ENCODE measurements at places on chromosomes 7 and 10.

DNA sequence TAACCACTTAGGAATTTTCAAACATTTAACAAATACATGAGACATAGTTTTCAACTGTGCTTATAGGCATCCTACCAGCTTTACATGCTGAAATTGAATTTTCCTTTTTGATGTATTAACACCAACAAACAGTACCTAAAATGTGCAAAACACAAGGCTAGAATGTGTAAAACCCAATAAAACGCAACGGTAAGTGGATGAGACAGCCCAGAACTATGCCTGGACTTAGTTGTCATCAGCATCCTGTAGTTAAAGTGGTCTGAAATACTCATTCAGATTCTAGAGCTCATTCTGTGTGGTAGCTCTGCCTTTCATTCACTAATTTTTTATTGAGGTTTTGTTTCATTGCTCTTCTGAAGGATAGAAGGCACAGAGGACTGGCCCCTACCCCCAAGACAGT, 137.1 kb downstream of the BMPER start:
- DNase-seq, result no peak

- DNase-seq, result no peak
Measured at GRCh38 chr10:114908896-114909295, 29.1 kb upstream of the TRUB1 start.

- DNase-seq, result no peak
Measured at GRCh38 chr10:124748953-124749645, 4.9 kb upstream of the FAM53B start.

GRCh38 chr10:123348691-123349572, 194.7 kb downstream of the BUB3 start:
- no peak for DNase-seq

DNA sequence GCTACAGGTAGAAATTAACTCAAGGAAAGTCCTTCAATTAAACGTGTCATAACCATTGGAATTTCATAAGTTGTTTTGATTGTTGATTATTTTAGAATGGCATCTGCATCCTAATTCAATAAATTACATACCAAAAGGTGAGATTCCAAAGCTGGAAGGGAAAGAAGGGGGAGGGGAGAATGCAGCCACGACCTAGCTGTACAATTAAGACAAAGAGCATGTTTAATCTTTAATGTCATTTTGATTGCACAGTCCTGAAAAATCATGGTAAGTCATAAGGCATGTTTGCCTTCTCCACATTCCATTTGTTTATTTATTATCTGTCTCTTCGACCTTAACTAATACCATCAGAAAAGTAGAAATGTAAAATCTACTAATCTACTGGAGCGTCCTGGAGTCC, 358.1 kb downstream of the FRMD4A start:
- DNase-seq, result no peak

DNA sequence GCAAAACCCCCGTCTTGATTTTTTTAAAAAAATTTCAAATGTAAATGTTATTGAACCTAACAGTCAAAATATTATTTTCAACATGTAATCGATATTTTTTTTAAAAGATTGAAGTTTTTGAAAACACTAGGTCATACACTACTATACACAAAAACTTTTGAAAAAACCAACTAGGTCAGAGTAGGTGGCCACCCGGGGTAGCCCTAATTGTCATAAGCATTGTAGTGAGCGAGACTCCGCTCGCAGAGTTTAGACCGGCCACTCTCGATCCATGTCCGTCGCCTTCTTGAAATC, 417 bp downstream of the RFC2 start:
- DNase-seq, result no peak

DNA sequence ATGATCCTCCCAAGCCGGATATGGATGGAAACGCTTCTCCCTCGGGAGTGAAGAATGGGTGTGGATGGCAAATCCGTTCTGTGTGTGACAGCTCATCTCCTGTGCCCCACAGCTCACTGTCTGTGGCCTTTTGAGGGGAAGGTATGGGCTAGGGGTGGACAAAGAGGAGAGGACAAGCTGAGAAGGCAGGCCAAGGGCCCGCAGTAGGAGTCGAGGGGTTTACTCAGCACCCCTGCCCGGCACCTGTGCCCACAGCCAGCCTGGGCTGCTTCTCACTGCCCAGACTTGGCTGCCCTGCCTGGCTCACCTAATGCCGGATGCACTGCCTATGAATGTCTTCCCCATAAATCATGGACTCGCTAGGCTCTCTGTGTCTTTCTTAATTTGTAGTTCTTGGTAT, 503.8 kb downstream of the TCERG1L start:
- DNase-seq, result no peak

DNA sequence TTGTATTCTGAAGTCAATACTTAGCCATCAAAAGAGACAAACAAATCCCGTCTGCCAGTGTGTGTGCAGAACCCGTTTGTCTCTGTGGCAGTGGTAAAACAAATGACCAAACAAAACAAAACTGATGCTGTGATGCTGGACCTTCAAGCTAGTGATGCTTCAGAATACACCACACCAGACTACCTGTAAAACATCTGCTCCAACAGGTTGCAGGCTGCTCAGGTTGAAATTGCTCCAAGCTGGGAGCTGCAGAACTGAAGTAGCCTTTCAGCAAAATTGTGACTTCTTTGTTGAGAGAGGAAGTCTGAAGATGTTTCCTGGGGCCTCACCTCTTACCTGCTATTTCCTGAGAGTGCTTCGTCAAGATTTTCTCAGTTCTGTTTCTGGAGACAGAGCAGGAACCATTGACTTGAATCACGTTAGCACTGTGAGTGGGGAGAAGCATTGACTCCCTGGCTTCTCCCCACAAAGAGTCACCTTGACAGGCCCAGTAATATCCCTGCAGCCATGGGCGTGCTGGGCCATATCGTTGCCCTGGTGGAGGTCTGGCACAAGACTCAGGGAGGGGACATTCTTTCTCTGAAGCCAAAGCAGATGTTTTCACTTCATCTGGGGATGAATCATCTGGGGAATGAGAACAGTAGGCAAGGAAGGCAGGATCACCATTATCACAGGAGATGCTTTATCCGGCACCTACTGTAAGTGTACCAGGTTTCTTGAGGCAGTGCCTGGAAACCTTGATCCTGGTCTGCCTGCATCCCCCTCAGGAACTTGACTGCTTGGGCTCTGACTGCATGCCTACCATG, 80.2 kb downstream of the RBM20 start:
- no peak for DNase-seq

- no peak for DNase-seq
Measured at GRCh38 chr7:142380069-142380468, 122.2 kb upstream of the PRSS58 start.

- DNase-seq, result no peak
Measured at GRCh38 chr7:77479536-77480088, 57.5 kb upstream of the PTPN12 start.

GRCh38 chr7:2736411-2736914, 48.5 kb downstream of the AMZ1 start:
- no peak for DNase-seq

GRCh38 chr10:67790534-67791408, 47.2 kb downstream of the DNAJC12 start:
- DNase-seq, result peak; percentile 45

GRCh38 chr7:8515640-8516185, 82.3 kb downstream of the NXPH1 start:
- DNase-seq, result no peak

DNA sequence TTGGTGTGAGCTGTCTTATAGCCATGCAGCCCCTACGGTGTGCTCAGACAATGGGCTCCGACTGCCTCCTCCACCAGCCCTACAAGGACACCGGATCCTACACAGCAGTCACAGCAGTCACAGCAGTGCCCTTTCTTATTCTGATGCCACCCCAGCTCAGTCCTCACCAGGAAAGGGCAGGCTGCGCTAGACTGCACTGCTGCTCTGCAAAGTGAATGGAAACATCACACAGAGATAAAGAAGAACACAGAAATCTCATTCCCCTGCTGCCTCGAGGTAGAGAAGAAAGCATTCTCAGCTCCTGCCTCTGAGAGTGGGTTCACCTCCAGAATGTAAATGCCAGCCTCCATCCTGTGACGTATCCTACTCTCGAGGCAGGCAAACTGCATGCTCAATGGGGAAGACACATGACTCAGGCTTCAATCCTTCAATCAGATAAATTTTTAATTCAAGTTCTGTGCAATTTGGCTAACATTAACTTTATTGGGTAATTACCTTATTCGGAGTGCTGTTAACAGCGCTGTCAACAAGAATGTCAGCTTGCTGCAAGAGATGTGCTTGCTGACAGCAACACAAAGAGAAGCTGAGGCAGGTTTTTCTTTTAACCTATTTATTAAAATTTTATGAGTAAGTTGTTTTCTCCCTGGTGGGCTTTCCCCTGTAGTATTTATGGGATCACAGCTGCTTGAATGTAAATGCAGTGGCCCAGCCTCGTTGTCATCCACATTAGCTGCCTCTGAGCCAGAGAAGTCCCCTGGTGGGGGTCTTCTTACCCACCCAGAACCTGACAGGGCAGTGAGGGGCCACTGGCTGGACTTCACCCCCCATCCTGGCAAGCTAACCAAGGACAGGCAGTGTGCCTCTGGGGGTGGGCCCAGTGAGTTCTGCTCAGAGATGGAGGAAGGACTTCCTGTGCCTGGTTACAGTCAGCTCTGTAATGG, 241.3 kb upstream of the KMT2E start:
- DNase-seq, result no peak

DNA sequence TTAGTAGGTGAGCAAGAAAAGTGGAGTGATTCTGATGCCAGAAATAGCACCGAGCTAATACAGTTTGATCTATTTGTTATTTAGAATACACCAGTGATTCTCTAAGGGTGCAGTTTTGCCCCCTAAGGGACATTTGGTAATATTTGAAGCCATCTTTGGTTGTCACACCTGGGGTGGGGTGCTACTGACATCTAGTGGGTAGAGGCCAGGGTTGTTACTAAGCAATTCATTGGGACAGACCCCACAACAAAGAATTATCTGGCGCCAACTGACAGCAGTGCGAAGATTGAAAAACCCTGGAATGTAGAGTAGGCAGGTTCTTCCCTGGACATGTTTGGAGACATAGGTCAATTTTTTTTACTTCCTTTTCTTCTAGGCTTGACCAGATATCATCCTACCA, 14.6 kb downstream of the PALS2 start:
- peak; percentile 68 for DNase-seq

DNA sequence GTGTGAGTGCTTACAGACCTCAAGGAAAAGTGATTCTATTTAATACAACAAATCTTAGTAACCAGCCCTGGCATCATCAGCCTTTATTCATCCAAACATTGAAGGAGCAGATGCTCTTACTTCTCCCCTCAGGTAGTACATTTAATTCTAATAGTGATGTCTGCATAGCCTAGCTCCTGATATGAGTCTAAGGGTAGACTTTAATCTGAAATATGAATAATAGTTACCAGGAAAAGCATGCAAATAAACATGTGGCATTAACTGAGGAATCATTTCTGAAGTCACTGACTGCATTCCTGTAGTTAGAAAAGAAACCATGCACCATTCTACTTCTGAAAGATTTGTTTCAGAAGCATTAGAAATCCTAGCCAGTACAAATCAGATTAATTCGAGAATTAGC, 25.7 kb upstream of the LMBR1 start:
- DNase-seq, result no peak

DNA sequence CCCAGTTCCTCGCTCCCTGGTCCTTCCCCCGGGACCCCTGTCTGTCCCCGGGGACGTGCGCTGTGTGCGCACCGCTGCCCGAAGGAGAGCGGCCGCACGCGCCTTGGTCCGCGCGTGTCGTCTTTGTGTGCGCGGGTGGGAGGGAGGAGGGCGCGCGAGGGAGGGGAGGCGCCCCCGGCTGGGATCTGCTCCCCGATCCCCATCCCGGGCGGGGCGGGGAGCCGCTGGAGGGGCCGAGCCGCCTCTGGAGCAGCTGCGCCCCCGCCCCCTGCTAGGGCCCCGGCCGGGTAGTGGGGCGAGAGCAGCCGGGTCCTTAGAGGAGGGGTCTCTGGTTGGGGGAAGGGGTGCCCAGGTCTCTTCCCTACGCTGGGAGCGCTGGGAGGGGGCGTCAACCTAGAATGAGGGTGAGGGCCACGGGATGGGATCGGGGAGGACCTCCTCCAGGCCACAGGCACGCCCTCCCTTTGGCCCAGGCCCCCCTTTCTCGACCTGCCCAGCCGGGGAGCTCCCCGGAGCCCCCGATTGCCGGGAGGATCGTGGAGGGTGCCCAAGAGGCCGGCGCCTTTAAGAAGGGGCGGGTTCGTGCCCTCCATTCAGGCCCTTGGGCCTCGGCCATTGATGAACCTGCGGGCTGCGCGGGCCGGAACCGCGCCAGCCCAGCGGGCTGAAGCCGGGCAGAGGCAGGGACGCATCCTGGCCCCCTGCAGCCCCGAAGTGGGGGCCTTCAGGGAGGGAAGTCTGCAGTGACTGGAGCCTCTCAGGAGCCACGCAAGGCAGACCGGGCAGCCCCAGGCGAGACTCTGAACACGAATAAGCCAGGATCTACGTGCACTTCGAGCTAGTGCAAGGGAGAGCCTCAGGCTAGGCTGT, 678 bp downstream of the SH2B2 start:
- DNase-seq, result no peak

DNA sequence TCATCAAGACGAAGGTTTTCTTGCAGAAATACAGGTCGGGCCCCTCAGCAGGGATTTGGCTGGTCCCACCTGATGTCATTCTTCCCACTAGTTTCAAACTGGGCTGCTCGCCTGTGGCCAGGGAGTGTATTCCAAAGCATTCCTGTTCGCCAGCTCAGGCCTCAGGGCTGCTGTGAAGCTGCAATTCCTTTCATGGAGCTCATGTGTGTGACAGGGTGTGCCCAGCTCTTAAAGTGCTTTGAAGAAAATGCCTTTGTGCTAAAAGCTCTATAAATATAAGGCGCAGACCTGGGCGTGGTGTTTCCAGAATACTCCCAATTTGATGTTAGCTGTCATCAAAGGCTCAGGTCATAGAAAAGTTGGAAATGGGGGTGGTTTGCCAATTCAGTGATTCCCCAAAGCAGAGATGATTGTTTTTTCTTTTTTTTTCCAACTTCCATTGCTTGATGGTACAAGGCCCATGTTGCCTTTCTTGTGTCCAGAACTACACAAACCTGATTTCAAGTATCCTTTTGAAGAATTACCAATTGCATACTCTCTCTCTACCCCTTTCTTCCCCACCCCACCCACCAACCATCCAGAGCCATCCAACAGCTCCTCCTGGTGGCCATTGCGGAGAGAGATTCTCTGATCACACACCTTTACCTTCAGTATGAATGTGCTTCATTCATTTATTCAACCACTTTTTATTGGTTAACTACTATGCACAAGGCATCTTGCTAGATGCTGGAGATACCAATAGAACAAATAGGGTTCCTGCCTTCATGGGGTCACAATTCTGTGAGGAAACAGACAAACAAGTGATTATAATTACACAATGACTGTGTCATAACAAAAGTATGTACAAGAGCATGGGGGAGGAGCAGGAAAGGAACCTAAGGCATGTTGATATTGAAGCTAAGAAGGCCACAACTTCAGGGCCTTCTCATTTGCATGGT, 297.3 kb upstream of the LYZL1 start:
- peak; percentile 49 for DNase-seq

DNA sequence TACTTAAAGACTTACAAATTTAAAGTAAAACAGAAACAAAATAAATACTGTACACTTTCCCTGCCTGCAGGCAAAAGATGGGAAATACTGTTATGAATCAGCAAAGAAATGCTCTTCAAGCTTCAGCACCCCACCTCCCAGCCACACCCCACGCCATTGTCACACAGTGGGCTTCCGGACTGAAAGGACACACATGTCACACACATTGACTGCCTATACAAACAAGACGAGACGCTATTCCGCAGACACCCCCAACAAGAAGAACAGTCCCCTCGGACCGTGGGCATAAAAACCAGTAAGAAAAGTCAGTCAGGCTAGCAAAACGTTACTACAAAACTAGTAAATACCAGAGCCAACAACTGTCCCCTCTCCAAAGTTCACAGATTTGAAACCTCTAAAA, 22.2 kb upstream of the PARP12 start:
- peak; percentile 64 for DNase-seq

GRCh38 chr7:15446722-15447121, 115.1 kb downstream of the AGMO start:
- DNase-seq, result no peak

Data from activated CD8-positive, alpha-beta T cell treated with anti-CD3 and anti-CD28 coated beads, Interleukin-2, amount 10 ng/mL, durations not matched to agents 7 days and 5 days (primary cell).